T-helper 17 cell (primary cell): ENCODE measurements at places on chromosomes 11 and 22.

DNA sequence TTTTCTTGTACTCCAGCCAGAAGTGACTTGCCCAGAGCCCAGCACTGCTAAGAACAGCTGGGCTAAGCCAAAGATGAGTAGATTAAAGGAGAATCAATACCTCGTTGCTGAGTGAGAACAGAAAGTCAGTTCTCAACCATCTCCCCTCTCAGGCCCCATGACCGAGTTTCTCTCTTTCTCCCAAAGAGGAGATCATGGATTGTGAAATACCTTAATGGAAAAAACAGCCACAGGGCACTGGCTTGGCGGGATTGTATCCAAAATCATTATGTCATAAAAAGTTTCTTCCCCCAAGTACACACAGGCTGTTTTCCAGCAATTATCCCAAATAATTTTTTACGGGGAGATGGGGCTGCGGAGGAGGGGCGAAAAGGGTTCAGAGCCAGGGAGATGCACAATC lies 111.8 kb upstream of the TMEM45B start:
- no peaks in the 10 kb centered on the region for H3K36me3 ChIP-seq
- no peak for DNase-seq
- no peak overlapping the region for H3K4me3 ChIP-seq
- no peaks in the 10 kb centered on the region for H3K4me1 ChIP-seq

GRCh38 chr11:46564459-46564858 lies 29.4 kb downstream of the AMBRA1 start:
- H3K27ac ChIP-seq: no peak overlapping the region
- H3K36me3 ChIP-seq: no peaks in the 10 kb centered on the region

GRCh38 chr22:41286639-41287091 lies 678 bp upstream of the RANGAP1 start:
- H3K27me3 ChIP-seq: no peaks in the 10 kb centered on the region
- H3K4me1 ChIP-seq: peaks cover 21% of the 10 kb centered on the region
- H3K36me3 ChIP-seq: peaks cover 5% of the 10 kb centered on the region
- peak overlapping the region; percentile 94 for H3K27ac ChIP-seq
- H3K4me3 ChIP-seq: peak overlapping the region; percentile 91

DNA sequence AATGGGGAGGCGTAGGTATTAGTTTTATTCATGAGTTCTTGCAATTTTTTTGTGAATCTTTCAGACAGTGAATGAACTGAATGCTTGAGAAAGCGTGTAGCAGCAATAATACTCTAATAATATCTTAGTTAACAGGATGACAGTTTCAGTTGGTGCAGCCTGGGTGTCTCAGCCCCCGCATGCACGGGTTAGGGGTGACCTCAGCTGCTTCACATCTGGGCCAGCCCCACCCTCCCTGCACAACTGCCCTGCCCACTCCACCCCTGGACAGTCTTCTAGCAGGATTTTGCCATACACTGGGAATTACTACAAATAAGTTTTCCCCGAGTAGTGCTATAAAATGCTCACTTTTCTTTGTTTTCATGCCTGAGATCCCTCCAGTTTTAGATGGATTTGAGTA lies 83.2 kb downstream of the ST3GAL4 start:
- H3K4me3 ChIP-seq: no peak overlapping the region
- peaks cover 6% of the 10 kb centered on the region for H3K4me1 ChIP-seq
- DNase-seq: no peak
- peaks cover 23% of the 10 kb centered on the region for H3K27me3 ChIP-seq
- H3K36me3 ChIP-seq: no peaks in the 10 kb centered on the region
- H3K27ac ChIP-seq: no peak overlapping the region

GRCh38 chr11:18749681-18750319 lies 23.8 kb upstream of the IGSF22 start:
- DNase-seq: no peak
- H3K27me3 ChIP-seq: peaks cover 20% of the 10 kb centered on the region
- H3K4me1 ChIP-seq: peaks cover 2% of the 10 kb centered on the region
- no peaks in the 10 kb centered on the region for H3K36me3 ChIP-seq
- H3K4me3 ChIP-seq: no peak overlapping the region
- H3K27ac ChIP-seq: no peak overlapping the region
